Tracheal epithelial cell (primary cell): ENCODE measurements at places on chromosomes 7 and 10. TPM values are rescaled to one million over a fixed set of nuclear protein-coding genes. Genes with fewer than 3 reads are reported as not detected.

AOC1 gene
- 0.96 TPM in 1 of 2 replicates, not detected in the other for total RNA-seq

CNTNAP2 gene
- total RNA-seq: 0.43 and 2.2 TPM in 2 replicates

KMT2E gene
- 47.5 and 55.4 TPM in 2 replicates for total RNA-seq

MCM10 gene
- total RNA-seq: 0.43 and 3.9 TPM in 2 replicates

AVPI1 gene
- total RNA-seq: 83.4 and 178 TPM in 2 replicates

TAS2R4 gene
- 0.96 and 1.7 TPM in 2 replicates for total RNA-seq

ANXA11 gene
- 38.8 and 50.4 TPM in 2 replicates for total RNA-seq

DYNC1I1 gene
- total RNA-seq: 0.21 and 0.24 TPM in 2 replicates

EPHB6 gene
- under 0.01 and 0.72 TPM in 2 replicates for total RNA-seq

CYP2C9 gene
- total RNA-seq: not detected in 2 replicates

ZNF488 gene
- total RNA-seq: 0.24 and 1.1 TPM in 2 replicates

SYNPO2L gene
- not detected in 2 replicates for total RNA-seq

CXCL12 gene
- 0.48 TPM in 1 of 2 replicates, not detected in the other for total RNA-seq

MMS19 gene
- total RNA-seq: 66.9 and 68.7 TPM in 2 replicates

LRRC17 gene
- 0.72 and 1.9 TPM in 2 replicates for total RNA-seq

PRSS1 gene
- not detected in 2 replicates for total RNA-seq

ACTA2 gene
- total RNA-seq: 11.6 and 15.3 TPM in 2 replicates

MACC1 gene
- 20.0 and 50.1 TPM in 2 replicates for total RNA-seq

PTPN20 gene
- 1.1 and 2.4 TPM in 2 replicates for total RNA-seq
